ENCODE measurements at places on chromosomes 1 and 21.

DNA sequence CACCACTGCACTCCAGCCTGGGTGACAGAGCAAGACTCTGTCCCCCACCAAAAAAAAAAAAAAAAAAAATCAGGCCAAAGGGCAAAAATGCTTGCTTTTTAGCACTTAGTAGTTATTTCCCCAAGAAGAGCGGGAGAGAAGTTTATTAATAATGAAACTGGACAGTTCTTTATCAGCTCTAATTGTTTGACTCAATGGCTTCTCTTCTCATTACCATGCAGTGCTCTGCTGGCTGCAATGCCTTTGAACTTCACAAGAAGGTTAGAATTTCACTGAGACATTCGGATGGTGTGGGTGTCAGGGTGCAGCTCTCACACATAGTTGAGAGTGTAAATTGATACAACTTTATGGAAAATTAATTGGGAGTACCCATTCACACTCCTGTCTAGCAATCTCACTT is 63.7 kb downstream of the EDARADD start:
- DNase-seq: no peak

- no peak for DNase-seq
Observed at GRCh38 chr1:151729966-151730291, 8.6 kb downstream of the RIIAD1 start.

DNA sequence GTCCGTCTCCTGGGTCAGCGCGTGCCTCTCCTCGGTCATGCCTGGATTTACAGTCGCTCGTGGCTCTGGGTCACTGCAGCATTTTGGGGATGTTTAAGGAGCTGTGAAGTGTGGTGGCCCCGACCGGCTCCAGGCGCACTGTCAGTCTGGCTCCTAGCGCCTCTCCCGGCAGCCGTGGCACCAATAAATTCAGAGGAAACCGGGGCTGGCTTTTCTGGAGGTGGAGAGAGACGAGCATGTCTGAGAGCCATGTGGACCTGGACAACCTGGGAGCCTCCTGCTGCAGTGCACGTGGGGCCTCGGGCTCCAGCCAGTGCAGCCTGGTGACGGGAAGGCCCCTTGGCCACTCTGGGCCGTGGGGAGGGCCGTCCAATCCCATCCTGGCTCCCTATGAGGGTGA is 17.1 kb downstream of the PLCH2 start:
- DNase-seq: no peak

DNA sequence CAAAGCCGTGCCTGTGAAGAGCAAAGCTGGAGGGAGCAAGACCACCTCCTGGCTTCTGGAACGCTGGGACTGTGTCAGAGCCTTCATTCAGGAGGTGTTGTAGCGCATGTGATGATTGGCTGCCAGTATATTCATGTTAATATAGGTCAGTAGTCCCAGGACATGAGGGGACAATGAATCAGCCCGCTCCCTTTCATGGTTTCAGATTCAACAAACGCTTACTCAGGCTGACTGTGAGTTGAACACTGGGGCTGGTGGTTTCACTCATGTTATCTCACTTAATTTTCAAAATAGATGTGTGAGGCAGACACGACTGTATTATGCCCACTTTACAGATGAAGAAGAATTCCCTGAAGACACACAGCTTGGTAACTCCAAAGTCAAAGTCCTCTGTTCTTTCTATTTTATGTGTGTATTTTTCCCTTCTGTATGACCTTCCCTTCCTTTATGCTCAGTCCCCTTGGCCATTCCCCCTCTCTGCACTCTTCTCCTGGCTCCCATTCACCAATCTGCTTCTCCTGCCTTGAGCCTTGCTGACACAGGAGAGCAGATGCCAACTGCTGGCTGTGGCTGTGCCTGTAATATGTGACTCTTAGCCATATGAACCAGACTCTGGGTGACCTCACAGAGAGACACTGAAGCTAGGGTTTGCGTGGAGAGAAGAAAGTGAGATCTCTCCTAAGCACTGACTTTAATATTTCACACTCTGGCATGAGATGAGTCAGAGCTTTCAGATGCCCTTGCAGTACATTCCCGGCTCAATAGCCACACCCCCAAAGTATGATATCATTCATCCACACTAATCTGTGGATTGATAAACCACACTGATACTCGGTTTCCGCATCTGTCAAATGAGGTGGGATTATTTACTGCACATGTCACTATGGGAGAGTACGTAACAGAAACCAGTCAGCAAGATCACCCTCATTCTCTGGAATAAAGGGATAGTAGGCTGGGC is 31.4 kb upstream of the KIRREL1 start:
- no peak for DNase-seq

- no peak for DNase-seq
Observed at GRCh38 chr1:235556807-235557206, 52.6 kb upstream of the B3GALNT2 start.

GRCh38 chr1:168728473-168729404 is at the start of gene DPT:
Gene DPT, minus strand, starts transcription at chr1:168729206. Its CDS starts 32 bp downstream, at chr1:168729174.
- no peak for DNase-seq

- DNase-seq: no peak
Observed at GRCh38 chr21:37155186-37155585, 82.1 kb downstream of the TTC3 start.

DNA sequence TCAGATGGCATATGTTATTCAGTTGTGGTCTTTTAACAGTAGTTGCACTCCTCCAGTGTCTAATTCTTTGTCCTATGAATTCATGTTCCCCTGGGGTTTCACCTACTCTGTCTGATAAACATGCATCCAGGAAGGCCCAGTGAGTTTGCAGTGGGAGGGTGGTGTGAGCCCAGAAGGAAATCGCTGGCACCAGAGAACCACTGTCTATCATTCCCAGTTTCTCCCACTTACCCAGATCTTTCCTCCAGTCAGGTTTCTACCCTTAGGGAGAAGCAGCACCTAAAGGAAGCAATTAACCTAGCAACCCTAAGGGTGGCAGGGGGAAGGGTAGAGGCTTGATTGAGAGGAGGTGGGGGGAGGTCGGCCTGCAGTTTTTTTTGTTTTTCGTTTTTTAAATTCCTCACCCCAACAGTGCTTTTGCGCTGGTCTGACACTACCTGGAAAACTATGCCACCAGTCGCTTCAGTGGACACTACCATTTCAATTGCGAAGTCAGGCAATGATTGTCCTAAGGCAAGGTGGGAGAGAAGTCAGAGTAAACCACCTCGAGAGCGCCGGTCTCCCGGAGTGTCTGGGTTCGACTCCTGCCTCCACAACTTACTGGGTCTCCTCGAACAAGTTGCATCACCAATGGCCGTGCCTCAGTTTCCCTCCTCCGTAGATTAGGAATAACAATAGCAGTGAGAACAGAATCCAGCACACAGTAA is 766 bp upstream of the SLC44A3 start:
- no peak for DNase-seq

All from central memory CD4-positive, alpha-beta T cell (primary cell).